ENCODE measurements at places on chromosomes 16 and 17. TPM values are rescaled to one million over a fixed set of nuclear protein-coding genes. Genes with fewer than 3 reads are reported as not detected.

The CHAD gene
- total RNA-seq, result not detected

The FOXL1 gene
- 10.1 TPM for total RNA-seq

The MPV17L gene
- total RNA-seq, result 3.5 TPM

The CCL11 gene
- not detected for total RNA-seq

The AURKB gene
- total RNA-seq, result 8.6 TPM

The FOXJ1 gene
- total RNA-seq, result 0.12 TPM
